ENCODE measurements at places on chromosomes 6 and 20.

DNA sequence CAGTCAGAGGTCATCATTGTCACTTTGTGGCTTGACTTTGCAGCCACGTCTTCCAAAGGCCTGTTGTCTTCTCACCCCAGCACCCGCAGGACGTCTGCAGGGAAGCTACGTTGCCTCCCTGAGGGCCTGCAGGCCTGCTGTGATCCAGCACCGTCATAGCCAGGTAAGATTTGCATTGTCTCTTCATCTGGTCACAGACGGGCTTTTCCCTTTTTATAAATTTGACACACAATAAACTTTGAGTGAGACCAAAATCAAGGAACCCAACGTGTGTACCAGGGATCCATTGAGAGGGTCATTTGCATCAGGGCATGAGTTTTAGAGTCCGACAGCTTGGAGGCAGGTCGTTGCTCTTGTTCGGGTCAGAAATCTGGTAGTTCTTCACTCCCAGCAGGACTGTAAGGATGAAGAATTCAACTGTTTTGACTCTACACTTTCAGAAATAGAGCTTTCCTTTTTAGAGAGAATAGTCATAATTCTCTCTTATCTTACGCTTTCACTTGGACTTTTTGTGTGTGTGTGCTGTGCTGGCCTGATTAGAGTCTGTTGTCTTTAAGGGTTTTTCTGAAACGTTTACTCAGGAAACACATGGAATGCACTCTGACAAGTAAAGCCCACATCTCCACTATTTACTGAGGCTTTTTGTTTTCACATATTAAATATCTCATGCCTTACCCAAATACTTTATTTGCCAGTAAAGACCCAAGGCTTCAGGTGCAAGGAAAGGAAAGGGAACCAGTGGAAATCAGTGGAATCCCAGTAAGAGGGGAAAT lies 177.2 kb upstream of the TAB2 start:
- DNase-seq = peak; percentile 20

DNA sequence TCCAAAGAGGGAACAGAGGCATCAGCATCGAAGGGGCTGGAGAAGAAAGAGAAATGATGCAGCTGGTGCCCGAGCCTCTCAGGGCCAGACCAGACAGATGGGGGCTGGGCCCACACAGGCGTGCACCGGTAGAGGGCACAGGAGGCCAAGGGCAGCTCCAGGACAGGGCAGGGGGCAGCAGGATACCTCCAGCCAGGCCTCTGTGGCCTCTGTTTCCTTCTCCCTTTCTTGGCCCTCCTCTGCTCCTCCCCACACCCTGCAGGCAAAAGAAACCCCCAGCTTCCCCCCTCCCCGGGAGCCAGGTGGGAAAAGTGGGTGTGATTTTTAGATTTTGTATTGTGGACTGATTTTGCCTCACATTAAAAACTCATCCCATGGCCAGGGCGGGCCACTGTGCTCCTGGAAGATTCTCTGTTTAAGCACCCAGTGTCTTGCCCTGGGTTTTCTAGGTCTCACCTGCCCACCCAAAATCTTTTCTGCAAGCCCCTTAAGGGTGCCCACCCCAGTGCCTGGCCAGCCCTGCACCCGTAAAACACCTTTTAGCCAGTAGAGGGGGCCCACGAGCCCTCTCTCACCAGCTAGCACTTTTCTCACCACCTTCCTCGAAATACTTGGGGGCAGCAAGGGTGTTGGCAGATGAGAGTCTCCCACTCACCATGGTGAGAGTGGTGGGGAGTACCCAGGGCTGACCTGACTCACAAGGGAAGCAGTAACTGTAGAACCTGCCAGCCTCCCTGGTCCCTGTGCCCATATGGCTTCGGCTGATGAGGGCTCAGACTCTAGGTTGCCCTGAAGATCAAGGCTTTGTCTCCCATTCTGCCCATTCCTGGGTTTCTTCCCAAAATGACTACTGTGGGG lies 35.7 kb upstream of the ID1 start:
- peak; percentile 49 for DNase-seq

DNA sequence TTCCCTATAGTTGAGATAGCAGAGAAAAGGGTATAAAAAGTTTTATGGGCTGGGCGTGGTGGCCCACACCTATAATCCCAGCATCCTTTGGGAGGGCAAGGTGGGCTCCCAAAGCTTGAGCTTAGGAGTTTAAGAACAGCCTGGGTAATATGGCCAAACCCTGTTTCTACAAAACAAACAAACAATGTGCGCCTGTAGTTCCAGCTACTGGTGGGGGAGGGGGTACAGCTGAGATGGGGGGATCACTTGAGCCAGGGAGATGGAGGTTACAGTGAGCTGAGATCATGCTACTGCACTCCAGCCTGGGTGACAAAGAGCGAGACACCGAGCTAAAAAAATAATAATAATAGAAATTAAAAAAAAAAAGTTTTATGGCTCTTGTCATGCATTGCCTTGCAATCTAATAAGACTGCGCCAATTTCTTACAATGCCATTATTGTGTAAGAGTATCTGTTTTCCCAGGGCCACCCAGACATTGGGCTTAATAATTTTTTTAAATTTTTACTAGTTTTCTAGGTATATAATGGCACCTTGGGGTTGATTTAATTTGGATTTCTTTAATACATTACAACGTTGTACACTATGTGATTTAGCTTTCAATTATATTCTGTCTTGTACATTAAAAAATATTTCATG lies 3.9 kb downstream of the ACSS2 start:
- DNase-seq = no peak

DNA sequence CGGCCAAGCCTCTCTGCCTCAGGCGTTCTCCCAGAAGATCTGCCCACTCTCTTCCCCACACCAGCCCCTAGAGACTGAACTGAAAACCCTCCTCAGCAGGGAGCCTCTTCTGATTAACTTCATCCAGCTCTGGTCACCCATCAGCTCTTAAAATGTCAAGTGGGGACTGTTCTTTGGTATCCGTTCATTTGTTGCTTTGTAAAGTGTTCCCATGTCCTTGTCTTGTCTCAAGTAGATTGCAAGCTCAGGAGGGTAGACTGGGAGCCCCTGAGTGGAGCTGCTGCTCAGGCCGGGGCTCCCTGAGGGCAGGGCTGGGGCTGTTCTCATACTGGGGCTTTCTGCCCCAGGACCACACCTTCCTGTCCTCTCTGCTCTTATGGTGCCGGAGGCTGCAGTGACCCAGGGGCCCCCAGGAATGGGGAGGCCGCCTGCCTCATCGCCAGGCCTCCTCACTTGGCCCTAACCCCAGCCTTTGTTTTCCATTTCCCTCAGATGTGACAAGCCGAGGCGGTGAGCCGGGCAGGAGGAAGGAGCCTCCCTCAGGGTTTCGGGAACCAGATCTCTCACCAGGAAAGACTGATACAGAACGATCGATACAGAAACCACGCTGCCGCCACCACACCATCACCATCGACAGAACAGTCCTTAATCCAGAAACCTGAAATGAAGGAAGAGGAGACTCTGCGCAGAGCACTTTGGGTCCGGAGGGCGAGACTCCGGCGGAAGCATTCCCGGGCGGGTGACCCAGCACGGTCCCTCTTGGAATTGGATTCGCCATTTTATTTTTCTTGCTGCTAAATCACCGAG lies 14.2 kb downstream of the VEGFA start:
- DNase-seq = no peak

- peak; percentile 23 for DNase-seq
Measured at GRCh38 chr20:53677447-53678314, 84.0 kb upstream of the ZNF217 start.
